ENCODE measurements at places on chromosomes 11 and 22. TPM values are rescaled to one million over a fixed set of nuclear protein-coding genes. Genes with fewer than 3 reads are reported as not detected.
A peak's percentile ranks its signal among the peaks of the same experiment; 100 is the strongest.

- H3K27me3 ChIP-seq, result peaks cover 25% of the 10 kb centered on the region
- no peak overlapping the region for H3K4me3 ChIP-seq
- H3K27ac ChIP-seq, result no peak overlapping the region
- no peaks in the 10 kb centered on the region for H3K36me3 ChIP-seq
- H3K4me1 ChIP-seq, result peaks cover 7% of the 10 kb centered on the region
- DNase-seq, result no peak
Observed at GRCh38 chr11:119752946-119753345, 23.9 kb upstream of the NECTIN1 start.

- H3K36me3 ChIP-seq, result no peaks in the 10 kb centered on the region
- peaks cover 6% of the 10 kb centered on the region for H3K27me3 ChIP-seq
- H3K4me3 ChIP-seq, result no peak overlapping the region
- peak overlapping the region; percentile 27 for H3K27ac ChIP-seq
- peaks cover 10% of the 10 kb centered on the region for H3K4me1 ChIP-seq
- peak; percentile 23 for DNase-seq
Observed at GRCh38 chr22:23036684-23037428, 33.5 kb upstream of the GNAZ start.

Gene LGR4
- not detected for total RNA-seq

GRCh38 chr11:96013461-96014213 lies 89.7 kb upstream of the MTMR2 start:
- H3K27ac ChIP-seq, result peak overlapping the region; percentile 90
- peak overlapping the region; percentile 52 for H3K4me3 ChIP-seq
- H3K36me3 ChIP-seq, result peaks cover 3% of the 10 kb centered on the region
- H3K27me3 ChIP-seq, result no peaks in the 10 kb centered on the region

- no peak overlapping the region for H3K27ac ChIP-seq
- no peak overlapping the region for H3K4me3 ChIP-seq
- H3K27me3 ChIP-seq, result peaks cover 11% of the 10 kb centered on the region
- DNase-seq, result no peak
Observed at GRCh38 chr22:32059426-32059825, 16.4 kb downstream of the SLC5A1 start.

GRCh38 chr11:73961321-73961720 lies 10.5 kb downstream of the DNAJB13 start:
- no peak overlapping the region for H3K4me3 ChIP-seq
- H3K27ac ChIP-seq, result no peak overlapping the region
- DNase-seq, result no peak
- no peaks in the 10 kb centered on the region for H3K36me3 ChIP-seq

DNA sequence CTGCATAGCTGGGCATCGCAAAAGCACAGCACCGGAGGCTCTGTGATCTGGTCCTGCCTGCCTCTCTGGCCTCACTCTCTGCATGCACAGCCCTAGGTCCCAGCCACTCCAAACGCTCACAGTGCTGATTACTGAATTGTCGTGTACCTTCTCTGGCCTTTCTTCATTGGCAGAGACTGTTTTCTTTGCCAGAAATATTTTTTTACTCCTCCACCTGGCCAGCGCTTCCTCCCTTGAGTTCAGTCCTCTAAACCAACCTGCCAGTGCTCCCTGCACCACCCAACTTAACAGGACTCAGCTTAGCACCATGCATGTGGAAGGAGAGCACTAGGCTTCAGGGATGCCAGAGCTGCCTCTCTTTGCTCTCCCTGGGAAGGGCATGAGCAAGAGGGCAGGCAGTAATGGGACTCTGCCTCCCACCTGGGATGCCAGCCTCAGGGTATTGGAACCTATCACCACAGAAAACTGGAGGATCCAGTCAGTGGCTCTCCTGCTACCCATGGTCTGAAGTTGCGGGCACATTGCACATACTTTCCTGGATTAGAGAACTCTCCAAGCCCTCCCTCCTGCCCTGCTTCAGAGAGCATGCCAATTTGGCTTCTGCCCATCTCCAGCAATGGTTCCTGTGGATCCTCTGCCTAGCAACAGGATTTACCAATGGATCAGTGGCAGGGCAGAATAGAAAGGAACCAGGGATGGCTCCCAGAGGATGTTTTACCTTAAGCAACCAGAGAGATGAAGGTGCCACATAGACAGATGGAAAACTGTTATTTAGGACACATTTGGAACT lies 37.0 kb upstream of the GNAZ start:
- H3K4me1 ChIP-seq, result peaks cover 10% of the 10 kb centered on the region
- no peaks in the 10 kb centered on the region for H3K36me3 ChIP-seq

Gene PLAAT5
- 0.16 TPM for total RNA-seq

DNA sequence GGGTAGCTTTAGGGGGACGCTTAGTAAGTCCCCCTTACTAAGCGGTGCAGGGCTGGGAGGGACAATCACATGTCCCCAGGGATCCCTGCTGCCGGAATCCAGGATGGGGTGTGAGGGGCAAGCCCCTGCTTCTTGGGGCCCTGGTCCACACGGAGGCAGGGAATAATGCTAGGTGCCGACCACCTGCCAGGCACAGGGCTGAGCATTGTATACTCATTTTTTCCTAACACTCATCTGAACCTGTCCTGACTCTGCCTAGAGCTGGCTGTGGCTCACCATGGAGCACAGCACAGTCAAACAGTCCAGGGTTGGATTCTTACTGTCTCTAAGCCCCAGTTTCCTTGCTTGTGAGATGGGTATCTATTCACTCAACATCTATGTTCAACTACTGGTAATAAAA lies 1.4 kb upstream of the LTBP3 start:
- peak; percentile 45 for DNase-seq
- peak overlapping the region; percentile 3 for H3K27ac ChIP-seq
- H3K4me1 ChIP-seq, result peaks cover 56% of the 10 kb centered on the region
- H3K4me3 ChIP-seq, result peak overlapping the region; percentile 87

GRCh38 chr11:29159552-29160465 lies 857.0 kb downstream of the KCNA4 start:
- DNase-seq, result peak; percentile 2
- no peak overlapping the region for H3K4me3 ChIP-seq
- H3K27me3 ChIP-seq, result no peaks in the 10 kb centered on the region
- H3K4me1 ChIP-seq, result no peaks in the 10 kb centered on the region
- no peak overlapping the region for H3K27ac ChIP-seq
- no peaks in the 10 kb centered on the region for H3K36me3 ChIP-seq

DNA sequence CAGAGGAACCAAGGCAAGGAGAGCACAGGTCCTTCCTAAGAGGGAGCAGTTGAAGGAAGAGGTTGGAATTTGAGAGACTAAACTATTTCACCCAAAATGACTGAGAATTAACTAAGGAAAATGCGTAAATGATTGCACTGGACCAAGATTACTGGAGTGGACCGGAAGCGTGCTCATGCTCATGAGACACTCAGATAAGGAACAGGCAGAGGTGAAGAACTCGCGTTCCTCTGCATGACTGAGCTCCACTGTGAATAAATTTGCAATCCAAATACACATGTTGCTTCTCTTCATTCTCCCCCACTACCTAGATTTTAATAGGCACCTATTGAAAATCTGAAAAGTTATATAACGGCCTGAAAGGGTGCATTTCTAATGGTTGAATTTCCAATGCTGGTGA lies 207.0 kb downstream of the KIRREL3 start:
- H3K36me3 ChIP-seq, result no peaks in the 10 kb centered on the region
- peaks cover 3% of the 10 kb centered on the region for H3K27me3 ChIP-seq
- H3K27ac ChIP-seq, result no peak overlapping the region
- DNase-seq, result no peak

GRCh38 chr11:19959648-19960059 lies 200.6 kb downstream of the DBX1 start:
- H3K36me3 ChIP-seq, result no peaks in the 10 kb centered on the region
- no peak for DNase-seq
- peaks cover 11% of the 10 kb centered on the region for H3K27me3 ChIP-seq
- peaks cover 11% of the 10 kb centered on the region for H3K4me1 ChIP-seq
- no peak overlapping the region for H3K4me3 ChIP-seq

GRCh38 chr22:19974268-19974861 lies 32.7 kb upstream of the TXNRD2 start:
- peak; percentile 46 for DNase-seq

Data from activated CD8-positive, alpha-beta T cell treated with anti-CD3 and anti-CD28 coated beads for 36 hours (primary cell).